Amygdala (tissue), 56 donors: ENCODE measurements at places on chromosomes 1 and 21.
A peak's percentile ranks its signal among the peaks of the same experiment; 100 is the strongest.

DNA sequence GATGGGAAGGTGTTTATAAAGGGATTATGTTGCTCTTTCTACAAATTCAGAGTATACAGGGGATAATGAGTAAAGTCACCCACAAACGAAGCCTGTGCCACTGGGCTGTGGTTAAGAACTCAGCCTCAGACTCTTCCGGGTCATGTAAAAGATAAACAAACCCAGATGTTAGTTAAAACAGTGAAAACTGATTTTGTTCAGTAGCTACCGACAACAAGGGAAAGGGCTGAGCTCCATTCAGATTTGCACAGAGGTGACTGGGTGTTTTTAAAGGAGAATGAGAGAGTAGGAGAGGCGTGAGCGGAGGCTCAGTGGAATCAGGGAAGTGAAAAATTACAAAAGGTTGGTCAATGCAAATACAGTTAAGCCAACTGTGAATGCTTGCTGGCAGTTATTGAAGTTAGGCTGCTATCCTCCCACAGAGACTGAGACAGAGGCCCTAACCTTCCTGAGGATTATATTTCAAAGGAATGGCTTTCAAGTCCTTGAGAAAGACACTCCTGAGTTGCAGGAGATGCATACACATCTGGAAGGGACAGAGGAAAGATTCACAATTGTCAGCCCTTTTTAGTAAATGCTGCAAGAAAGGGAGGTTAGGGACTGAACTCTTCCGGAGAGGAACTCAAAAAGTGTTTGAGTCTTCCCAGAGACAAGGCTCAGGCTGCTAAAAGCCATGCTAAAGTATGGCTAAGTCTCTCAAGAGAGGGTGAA, 29.9 kb upstream of the SAMD13 start:
- no peak for DNase-seq

GRCh38 chr1:51506537-51506936, 12.5 kb downstream of the EPS15 start:
- no peak for DNase-seq

GRCh38 chr1:216710055-216710454, 13.2 kb downstream of the ESRRG start:
- DNase-seq = no peak

- DNase-seq = no peak
Measured at GRCh38 chr1:211420845-211421454, 71.0 kb downstream of the RD3 start.

- DNase-seq = no peak
Measured at GRCh38 chr1:30732277-30732996, 9.1 kb upstream of the MATN1 start.

GRCh38 chr1:158527190-158527815, 26.9 kb downstream of the OR6Y1 start:
- no peak for DNase-seq

- no peak for DNase-seq
Measured at GRCh38 chr1:34066981-34067603, 97.9 kb downstream of the CSMD2 start.

- DNase-seq = no peak
Measured at GRCh38 chr1:182473556-182473955, 23.6 kb downstream of the RGSL1 start.

GRCh38 chr21:44681861-44682579, at the start of gene KRTAP12-1:
Gene KRTAP12-1 (minus strand): TSS chr21:44682163. CDS start chr21:44682123, 40 bp downstream.
- DNase-seq = no peak

DNA sequence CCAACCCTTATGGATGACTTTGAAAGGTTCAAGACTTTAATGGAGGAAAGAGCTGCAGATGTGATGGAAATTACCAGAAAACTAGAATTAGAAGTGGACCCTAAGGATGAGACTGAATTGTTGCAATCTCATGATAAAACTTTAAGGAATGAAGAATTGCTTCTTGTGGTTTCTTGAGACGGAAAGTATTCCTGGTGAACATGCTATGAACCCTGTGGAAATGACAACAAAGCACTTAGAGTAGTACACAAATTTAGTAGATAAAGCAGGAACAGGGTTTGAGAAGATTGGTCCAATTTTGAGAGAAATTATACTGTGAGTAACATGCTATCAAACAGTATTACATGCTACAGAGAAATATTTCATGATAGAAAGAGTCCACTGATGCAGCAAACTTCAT, 215.4 kb downstream of the OMA1 start:
- no peak for DNase-seq

DNA sequence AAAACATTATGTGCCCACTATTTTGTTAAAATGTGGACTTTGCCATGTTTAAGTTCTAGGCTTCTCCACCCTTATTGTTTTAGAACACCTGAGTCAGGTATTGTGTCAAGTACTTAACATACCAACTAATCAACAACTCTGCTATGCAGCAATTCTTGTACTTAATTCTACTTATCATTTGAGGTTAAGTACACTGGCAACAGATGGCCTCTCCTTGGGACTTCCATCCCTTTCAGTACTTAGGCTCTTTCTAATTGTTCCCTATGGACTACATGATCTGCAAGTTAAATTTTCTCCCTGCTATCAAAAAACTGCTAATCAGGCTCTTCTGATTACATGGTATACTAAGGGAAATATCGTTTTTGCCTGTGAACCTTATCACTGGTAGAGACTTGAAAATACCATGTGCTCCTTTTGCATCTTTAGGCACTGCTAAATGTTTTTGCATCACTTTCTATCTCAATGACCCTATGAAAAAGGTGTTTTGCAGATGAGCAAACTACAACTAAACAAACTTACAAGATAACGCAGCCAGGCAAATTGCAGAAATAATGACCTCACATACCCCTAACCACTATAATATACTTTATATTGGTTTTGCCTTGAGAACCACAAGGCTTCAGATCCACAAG, 18.9 kb downstream of the SFPQ start:
- DNase-seq = no peak

DNA sequence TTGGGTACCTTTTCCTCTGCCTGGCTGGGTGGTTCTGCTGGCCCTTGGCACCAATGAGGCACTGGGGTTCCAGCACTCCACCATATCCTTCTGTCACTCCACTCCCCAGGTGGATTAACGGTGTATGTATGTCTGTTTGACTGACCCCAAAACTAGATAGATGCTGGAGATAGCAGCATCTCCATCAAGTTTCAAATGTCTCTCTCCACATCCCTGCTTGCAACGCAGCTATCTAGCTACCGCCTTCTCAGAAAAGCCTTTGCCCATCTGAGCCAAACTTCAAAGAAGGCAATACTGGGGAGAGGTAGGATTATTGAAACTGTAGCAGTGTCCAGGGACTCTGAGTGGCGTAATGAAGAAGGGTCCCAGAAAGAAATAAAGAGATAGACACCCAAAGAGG, 64.0 kb downstream of the RHBG start:
- DNase-seq = no peak

- no peak for DNase-seq
Measured at GRCh38 chr1:62274496-62275485, 44.4 kb downstream of the KANK4 start.

- DNase-seq = no peak
Measured at GRCh38 chr1:47513393-47513792, 75.5 kb downstream of the FOXD2 start.

DNA sequence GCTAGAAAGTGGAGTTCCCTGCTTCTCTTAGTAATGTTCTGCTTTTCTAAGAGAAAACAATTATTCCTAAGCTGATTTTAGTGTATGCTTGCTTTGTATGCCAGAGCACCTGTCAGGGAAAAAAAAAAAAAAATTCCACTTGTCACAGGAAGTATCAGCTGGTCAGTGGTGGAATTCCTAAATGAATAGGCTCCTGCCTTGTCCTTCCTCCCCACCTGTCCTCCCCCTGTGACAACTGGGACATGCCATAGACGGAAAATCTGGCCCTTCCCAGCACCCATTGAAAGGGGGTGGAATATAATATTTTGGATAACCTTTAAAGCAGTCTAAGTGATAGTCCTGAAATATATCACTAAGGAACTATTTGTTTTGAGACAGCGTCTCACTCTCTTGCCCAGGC, 10.8 kb downstream of the FNDC5 start:
- no peak for DNase-seq

GRCh38 chr1:205715628-205716027, 34.4 kb downstream of the NUCKS1 start:
- DNase-seq = no peak

DNA sequence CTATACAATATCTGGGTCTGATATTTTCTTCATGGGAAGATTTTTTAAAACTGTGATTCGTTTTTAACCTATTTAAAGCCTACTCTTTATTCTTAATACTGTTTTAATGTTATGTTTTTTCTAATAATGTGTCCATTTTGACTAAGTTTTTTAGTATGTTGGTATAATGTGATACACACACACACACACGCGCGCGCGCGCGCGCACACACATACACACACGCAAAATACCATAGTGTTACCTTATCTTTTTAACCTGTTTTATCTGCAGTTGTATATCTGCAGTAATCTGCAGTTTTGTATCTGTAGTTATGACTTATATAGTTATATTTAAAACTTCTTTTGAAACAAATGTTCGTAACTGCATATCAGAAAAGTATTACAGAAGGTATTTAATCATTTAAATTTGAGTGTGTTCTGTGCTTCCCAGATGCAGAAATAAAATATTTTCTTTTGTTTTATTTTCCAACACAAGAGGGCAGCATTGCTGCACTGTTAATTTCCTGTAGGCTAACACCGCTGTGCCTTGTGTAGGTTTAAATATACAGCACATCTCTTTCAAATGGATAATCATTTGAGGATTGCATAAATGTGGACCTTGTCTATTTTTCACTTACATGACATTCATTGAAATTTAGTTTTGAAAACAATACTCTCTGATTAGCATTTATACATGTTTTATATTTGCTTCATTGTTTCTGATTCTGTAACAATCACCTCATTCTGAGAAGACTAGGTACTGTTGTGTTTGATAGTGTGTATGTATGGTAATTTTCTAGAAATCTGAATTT, 166.1 kb downstream of the PDE4B start:
- DNase-seq = no peak

- DNase-seq = no peak
Measured at GRCh38 chr1:18373882-18374493, 106.7 kb upstream of the KLHDC7A start.

DNA sequence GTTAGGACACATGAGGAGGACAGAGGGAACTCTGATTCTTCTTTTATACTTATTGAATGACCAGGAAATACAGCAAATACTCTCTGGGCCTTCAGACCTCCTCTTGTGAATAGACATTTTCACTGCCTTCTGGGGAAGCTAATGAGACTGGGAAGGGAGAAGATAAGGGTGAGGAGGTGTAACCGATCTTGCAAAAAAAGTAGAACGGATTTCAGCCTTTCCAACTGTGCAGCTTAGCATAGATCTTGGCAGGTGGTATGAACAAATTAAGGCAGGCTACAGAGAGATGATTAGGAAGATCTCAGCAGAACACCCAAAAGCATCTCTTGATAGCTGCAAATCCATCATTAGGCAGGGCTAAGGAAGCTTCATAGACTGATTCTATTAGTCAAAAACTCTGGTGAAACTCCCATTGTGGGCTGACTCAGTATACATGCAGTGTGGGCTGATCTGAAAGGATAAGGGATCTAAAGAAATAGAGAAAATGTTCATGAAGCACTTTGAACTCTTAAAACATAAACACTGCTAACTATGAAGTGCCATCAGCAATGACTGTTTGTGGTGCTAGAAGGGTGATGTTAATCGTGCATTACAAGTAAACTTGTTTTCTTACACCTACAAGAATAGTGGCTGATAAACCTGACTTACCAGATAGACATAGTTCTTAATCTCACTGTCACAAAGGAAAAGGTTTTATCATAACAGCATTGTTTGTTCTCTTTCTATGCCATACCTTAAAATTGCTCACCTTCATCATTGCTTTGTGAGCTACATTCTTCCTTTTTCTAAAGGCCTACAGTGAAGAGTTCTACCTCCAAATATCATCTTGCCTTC, 85.5 kb upstream of the PALMD start:
- DNase-seq = no peak

GRCh38 chr1:24986372-24986965, 56.4 kb upstream of the RUNX3 start:
- no peak for DNase-seq

- no peak for DNase-seq
Measured at GRCh38 chr1:203544485-203544884, 50.5 kb downstream of the OPTC start.

DNA sequence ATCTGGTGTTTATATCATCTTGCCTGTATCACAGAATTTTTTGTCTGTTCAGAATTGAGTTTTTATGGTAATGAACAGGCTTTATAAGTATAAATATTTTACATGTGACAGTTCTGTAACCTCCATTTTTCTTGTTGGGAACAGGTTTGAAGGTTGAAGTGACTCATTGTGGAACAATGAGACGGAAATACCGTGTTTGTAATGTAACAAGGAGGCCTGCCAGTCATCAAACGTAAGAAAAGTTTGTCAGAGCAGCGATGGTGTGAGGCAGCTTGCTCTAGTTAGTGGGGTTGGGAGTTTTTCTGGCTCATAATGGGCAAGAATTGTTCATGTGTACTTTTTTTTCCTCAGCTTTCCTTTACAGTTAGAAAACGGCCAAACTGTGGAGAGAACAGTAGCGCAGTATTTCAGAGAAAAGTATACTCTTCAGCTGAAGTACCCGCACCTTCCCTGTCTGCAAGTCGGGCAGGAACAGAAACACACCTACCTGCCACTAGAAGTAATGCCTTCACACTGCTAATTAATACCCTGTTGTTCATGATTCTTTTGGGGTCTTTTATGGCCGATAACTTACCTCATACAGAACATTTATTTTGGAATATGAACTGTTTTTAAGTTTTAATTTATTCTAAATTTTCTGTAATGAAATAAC, 75.2 kb upstream of the TEKT2 start:
- no peak for DNase-seq

DNA sequence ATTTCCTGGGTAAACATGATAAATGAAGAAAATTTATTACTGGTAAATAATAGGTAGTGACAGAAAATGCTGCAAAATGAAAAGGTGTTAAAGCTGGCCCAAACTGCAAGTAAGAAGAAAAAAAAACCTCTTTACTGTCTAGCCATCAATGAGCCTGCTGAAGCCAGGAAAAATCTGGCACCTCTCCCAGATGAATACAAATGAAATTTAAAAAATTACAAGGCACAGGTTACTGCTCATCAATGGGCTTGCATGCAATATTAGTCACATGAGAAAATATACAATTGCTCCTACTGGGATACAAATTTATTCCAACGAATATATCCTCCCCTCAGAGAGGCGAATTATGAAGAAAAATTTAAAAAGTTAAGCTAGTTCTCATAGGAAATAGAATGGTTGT, 1422.5 kb downstream of the KCNT2 start:
- DNase-seq = no peak

- peak; percentile 28 for DNase-seq
Measured at GRCh38 chr1:151311589-151312331, 15.5 kb downstream of the PI4KB start.

- DNase-seq = no peak
Measured at GRCh38 chr1:28273216-28273860, 14.0 kb downstream of the SESN2 start.

- DNase-seq = no peak
Measured at GRCh38 chr1:107574044-107574443, 390.9 kb downstream of the VAV3 start.

GRCh38 chr1:235421751-235422150, 54.5 kb downstream of the TBCE start:
- DNase-seq = no peak

- no peak for DNase-seq
Measured at GRCh38 chr1:59779949-59780348, 34.8 kb upstream of the HOOK1 start.

- no peak for DNase-seq
Measured at GRCh38 chr1:32920833-32921232, 19.6 kb upstream of the TMEM54 start.
